ENCODE measurements at places on chromosomes 2 and 18.
A peak's percentile ranks its signal among the peaks of the same experiment; 100 is the strongest.

DNA sequence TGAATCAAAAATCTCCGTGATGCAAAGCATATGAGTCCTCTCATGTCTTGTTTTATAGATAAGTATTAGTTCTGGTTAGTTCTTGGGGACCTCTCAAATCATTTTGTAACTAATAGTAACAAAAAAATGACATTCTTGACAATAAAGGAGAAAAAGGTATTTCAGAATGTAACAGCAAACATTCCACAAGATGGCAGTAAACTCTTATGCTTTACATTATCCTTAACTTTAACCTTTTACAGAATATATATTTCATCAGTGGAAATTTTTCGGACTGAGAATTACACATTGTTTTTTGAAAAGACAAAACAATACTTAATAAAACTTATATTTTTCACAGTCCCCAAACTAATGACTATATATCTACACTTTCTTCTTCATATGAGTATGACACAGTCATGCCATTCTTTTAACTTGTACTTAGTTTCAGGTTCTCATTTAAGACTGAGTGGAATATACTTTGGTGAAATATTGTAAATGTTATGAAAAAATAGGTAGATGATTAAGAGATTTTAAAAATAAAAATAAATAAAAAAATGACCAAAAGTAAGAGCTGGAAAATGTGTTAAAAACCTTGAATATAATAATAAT, 142.9 kb upstream of the NXPH2 start:
- no peak for DNase-seq

DNA sequence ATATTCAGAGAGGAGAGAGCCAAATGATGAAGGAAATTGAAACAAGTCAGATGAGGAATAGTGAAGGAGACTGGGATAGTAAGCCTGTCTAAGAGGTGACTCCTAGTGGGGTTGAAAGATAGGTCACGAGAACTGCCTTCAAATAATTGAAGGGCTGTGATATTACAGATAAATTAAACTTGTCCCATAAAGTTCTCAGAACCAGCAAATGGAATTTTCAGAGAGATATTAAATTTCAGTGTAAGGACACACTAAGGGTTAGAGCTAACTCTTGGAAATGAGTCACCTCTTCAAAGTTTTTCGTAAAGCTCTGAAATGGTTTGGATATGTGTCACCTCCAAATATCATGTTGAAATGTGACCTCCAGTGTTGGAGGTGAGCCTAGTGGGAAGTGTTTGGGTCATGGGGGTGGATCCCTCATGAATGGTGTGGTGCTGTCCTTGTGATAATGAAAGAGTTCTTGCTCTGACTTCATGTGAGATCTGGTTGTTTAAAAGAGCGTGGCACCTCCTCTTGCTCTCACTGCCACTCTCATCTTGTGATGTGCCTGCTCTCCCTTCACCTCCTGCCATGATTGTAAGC, 87.3 kb downstream of the BABAM2 start:
- peak; percentile 67 for DNase-seq

- no peak for DNase-seq
These were observed 6.3 kb downstream of the MEX3C start for GRCh38 chr18:51191128-51191717.

- DNase-seq: no peak
These were observed 555.8 kb upstream of the ID2 start for GRCh38 chr2:8125741-8126711.

DNA sequence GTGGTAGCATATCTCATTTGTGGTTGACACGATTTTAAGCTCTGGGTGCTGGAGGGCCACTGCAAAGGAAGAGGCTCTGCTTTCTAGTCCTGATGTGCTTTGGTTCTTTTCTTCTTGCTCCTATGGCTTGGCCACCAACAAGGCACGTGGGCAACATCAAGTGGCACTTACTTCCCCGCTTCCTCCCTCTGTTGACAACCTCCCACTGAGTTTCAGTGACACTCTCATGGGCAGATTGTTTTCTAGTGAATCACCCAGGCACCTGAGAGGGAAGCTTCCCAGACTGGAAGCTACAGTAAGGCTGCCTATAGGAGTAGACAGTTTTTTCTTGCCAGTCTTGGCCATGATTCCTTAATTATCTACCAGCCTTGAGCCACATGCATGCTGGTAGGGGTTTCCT, 89.0 kb downstream of the NBAS start:
- no peak for DNase-seq

- DNase-seq: no peak
These were observed 209.0 kb upstream of the PARD3B start for GRCh38 chr2:204336153-204336744.

- DNase-seq: no peak
These were observed 101.8 kb upstream of the MYCN start for GRCh38 chr2:15838481-15839090.

- no peak for DNase-seq
These were observed 78.0 kb upstream of the DNMT3A start for GRCh38 chr2:25419678-25420242.

DNA sequence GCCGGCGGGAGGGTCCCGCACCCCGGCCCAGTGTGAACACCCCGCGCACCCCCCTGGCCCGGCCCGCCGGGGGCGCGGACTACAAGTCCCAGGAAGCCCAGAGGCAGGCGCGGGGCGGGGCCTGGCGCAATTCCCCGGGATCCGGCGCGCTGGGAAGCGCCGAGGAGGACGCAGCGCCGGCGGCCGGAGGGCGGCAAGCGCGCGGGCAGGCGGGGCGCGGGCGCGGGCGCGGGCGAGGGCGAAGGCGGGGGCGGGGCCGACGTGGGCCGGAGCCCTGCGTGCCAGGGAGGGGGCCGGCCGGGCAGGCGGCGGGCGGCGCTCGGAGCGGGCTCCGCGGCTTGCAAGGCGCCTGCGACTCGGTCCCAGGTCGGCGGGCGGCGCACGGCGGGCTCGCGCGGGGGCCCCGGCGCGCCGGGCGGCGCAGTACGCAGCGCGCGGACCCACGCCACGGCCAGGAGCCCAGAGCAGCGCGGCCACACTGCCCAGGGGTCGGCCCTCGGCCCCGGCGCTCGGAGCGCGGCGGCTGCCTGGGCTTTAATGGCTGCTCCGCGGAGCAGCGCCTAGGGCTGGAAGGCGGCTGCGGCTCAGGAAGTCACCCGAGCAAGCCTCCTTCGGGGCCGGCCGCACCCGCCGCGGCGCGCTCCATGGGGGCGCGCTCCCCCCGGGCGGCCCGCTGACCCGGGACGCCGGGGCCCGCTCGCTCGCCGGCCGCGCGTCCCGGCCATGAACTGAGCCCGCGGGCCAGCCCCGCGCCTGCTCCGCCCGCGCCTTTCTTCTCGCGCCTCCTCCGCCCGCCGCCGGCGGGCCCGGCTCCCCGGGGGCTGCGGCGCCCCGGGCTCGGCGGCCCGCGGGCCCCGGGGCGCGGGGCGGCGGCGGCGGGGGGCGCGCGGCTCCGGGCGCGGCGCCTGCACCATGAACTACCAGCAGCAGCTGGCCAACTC, at the start of gene AGAP1:
TSS of gene AGAP1 (plus strand) at position 269 of the 941 bp plus-strand sequence.
- no peak for DNase-seq

- DNase-seq: no peak
These were observed 39.0 kb downstream of the KIAA2012 start for GRCh38 chr2:202112041-202112440.

- no peak for DNase-seq
These were observed 772 bp downstream of the RELCH start for GRCh38 chr18:62187543-62188510.

GRCh38 chr2:71791501-71792135, 338.3 kb downstream of the DYSF start:
- DNase-seq: no peak

- DNase-seq: no peak
These were observed 19.2 kb upstream of the ASB1 start for GRCh38 chr2:238407566-238407965.

GRCh38 chr2:70930371-70931329, 5.0 kb upstream of the ATP6V1B1 start:
- no peak for DNase-seq

GRCh38 chr2:54945391-54946219, 104.6 kb downstream of the RTN4 start:
- peak; percentile 23 for DNase-seq

- peak; percentile 60 for DNase-seq
These were observed 26.5 kb downstream of the CRYGD start for GRCh38 chr2:208097801-208098200.

- no peak for DNase-seq
These were observed 41.7 kb upstream of the RND3 start for GRCh38 chr2:150528861-150529801.

GRCh38 chr18:6646801-6647200, 82.7 kb upstream of the ARHGAP28 start:
- no peak for DNase-seq

DNA sequence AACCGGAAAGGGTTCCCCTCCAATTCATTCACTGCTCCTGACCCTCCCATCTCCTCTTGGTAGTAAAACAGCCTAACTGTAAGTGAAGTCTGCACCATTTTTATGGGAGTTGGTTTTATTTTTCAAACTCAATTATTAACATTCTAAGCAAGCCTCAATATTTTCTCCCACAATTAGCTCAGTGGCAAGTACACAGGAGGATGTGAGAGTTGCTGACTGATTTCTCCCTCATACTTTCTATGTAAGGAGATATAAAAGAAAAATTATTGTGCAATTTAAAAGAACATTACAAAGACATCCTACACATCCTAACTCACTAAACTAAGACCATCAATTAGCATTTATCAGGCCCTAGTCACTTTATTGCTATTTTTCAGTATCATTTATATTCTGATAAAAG, 73.9 kb downstream of the PIAS2 start:
- DNase-seq: no peak

DNA sequence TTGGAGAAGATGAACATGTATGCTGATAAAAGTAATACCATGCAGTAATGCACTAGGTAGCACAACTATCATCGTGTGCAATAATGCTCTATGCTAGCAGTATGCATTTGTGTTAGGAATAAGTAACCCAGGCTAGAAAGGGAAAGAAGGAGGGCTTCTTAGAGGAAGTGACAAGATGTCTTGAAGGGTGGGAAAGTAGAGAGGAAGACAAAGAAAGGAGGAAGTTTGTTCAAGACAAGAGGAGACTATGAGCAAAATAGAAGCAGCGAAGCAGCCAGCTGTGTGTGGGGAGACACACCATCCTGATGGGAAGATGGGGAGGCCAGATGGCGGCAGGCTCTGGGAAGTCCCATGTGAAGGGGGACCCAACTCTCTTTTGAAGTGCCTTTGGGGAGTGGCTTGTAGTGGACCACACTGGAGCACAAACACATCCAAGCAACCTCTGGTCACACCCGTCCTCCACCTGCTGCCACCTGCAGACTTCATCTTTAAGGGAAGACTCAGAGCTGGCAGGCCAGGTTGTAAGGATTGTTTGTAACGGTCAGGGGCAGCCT, 39.9 kb upstream of the INHBB start:
- DNase-seq: no peak

DNA sequence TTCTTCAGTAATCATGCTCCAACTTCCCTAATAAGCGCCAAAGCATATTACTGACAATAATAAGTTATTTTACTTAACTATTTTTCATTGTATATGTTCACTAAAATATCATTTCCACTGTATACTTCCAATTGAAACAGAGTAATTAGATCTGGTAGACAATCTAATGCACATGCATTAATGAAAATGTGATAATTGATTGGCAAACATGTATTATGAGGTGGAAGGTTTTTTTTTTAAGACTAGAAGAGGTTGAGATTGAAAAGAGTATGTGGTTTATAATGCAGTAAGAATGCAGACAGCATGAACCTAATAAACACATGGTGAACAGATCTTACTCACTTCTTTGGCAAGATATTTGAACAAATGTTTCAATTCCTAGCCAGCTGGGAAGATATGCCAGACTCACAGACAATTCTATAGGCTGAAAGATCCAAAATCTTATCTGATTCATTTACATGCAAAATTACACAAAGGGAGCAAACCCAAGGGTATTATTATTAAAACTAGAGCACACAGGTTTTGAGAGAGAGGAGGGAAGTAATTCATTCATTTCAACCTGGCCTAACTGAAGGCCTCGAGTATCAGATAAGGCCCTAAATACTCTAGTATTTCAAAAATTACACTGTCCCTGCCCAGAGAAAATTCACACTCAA, 2.8 kb downstream of the NCKAP1 start:
- DNase-seq: no peak

GRCh38 chr2:55782528-55783173, 89.0 kb upstream of the PNPT1 start:
- DNase-seq: no peak

DNA sequence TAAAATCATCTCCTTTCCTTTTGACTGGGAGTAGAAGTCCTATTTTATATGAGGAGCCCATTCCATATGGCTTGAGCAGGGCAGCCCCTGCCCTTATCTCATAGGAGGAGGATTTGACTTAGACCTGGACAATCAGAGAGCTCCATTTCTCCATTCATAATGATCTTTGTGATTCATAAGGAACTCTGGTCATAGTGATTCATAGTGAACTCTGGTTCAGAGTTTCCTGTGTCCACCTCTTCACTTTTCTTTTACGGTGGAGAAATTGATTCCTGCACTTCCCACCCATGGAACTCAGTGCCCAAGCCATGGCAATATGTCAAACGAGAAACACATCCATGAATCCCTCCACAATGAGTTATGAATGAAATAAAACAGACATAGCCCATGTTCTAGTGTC, 12.8 kb upstream of the MYO3B start:
- DNase-seq: no peak

GRCh38 chr2:84481702-84482101, 22.6 kb upstream of the SUCLG1 start:
- DNase-seq: no peak

DNA sequence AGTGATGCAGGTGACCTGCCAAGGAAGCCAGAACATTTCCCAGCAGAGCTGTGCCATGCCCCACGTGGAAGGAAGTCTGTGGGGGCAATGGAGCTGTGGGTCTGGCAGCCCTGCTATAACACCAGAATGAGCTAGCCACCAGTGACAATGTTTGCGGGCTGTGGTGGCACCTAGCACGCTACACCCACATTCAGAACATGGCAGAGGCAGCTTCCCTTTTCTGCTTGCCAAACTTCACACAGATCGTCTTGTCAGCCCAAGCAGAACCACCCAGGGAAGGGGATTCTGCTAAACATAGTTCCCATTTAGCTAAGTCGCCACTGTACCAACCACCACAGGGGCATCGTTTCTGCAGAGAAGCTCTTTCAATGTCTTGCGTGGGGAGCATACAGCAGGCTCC, 27.0 kb upstream of the CCDC93 start:
- DNase-seq: no peak

DNA sequence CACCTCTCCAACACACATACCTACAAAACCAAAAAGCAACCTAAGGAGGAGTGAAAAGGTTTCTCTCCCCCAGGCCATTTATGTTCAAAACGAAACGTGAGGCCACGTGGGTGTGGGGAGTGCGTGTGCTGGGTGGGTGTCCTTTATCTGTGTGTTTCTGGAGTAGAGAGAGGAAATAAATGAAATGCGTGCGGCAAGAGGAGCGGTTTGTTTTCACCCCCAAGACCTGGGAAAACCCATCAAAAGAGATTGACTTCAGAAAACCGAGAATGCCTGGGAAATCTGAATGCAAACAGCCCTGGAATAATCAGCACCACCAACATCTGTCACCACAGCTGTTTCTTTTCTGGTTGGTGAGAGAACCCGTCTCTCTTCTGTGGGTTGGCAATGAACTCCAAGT, 137.4 kb downstream of the INSIG2 start:
- no peak for DNase-seq

- no peak for DNase-seq
These were observed 124.4 kb upstream of the PXDN start for GRCh38 chr2:1868683-1869141.

- no peak for DNase-seq
These were observed 1.6 kb downstream of the BAZ2B start for GRCh38 chr2:159614534-159615366.

Data from AG04449 (cell line).